PC-9 (cell line): ENCODE measurements at places on chromosomes 1 and 21. TPM values are rescaled to one million over a fixed set of nuclear protein-coding genes. Genes with fewer than 3 reads are reported as not detected.

The RXFP4 gene
- 0.33 TPM in 1 of 2 replicates, not detected in the other for total RNA-seq

GRCh38 chr1:213296558-213296957 lies 245.5 kb downstream of the RPS6KC1 start:
- no peak for DNase-seq

The SIM2 gene
- 17.9 and 18.5 TPM in 2 replicates for total RNA-seq

The OR10Z1 gene
- total RNA-seq = not detected in 2 replicates

The ZBTB8B gene
- total RNA-seq = 0.05 and 0.09 TPM in 2 replicates

DNA sequence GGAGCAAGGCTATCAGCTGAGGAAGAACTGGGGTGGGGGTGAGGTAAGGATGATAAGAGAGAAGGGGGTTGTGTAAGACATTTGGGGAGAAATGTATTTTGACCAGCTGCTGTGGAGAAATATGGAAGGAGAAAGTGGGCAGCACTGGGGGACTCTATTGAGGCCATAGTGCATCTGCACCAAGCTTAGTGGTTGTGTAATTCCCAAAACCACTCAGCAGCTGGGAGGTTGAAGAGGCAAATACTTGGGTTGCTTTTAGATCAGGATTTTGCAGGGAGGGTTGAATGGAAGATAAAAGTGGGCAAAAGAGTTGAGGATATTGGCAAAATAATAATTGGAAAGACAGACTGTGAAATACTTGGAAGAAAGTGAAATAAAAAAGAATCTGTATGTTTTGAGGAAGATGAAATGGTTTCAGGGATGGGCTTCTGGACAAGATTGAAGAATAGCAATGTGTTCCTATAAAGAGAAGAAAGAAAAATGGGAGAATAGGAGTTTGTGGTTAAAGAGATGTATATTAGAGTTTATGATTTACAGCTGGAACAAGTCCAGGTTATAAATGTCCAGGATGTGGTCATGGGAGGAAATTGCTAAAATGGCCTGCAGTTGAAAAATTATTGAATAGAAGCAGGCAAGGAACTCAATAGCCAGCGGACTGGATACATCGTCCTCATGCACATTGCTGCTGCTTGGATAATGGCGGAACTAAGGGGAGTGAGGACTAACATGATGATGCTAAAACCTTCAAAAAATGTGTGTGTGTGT lies 162.7 kb downstream of the DNM3 start:
- no peak for DNase-seq

DNA sequence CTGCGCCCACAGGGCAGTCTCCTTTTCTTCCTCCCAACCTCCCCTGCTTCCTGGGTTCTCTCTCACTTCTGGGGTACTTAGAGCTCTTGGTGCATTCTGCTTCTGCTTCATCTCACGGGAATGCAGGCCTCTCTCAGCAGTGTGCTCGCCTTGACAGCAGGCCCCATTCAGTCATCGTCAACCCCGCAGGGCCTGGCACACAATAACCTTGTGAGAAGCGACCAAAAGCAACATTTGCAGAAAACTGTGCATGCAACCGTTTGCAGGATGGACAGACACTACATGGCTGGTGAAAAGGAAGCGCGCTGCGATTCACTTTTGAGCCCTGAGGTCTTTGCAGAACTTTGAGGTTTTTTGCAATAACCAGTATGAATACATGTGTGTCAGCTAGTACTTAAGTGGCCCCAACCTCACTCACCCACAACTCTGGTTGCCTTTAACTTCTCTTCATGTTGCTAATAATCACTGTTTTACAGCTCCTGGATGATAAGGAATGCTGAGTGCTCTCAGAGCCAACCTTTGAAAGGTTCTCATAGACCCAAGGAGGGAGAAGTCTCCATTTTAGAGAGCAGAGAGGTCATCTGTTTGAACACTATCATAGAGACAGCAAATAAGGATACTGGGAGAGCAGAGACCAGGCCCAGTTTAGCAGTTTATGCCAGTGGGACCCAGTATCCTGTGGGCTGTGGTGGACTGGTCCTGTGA lies 2.5 kb upstream of the CD160 start:
- no peak for DNase-seq

DNA sequence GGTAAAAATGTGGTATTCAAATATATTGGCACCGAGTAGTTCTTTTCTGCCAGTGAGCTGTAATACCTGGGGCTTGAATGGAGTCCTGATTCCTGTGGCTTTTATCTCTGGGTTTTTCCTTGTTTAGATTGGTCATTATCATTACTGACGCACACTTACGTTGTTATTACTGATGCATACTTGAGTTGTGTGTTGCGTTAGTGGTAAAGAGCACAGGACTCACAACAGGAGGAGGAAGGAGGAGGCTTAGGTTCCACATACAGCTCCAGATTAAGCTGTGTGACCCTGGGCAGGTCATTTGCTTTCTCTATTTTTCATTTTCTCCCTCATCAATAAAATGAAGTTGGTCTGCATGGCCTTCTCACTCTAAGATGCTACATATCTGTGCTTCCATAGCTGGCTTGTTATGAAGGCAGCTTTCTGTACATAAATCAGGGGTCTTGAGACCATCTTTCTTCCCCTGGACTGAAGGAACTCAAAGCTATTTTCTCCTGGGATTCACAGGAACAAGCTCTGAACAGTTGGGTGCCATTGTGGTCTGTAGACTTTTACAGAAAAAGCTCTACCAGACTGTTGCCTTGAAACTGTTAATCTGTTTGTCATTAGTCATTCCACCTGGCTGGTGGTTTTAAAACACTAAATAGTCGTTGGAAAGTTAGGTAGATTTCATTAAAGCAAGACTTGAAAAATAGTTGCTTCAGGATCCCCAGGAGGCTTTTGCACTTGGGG lies 5.6 kb downstream of the ARID1A start:
- peak; percentile 57 for DNase-seq

DNA sequence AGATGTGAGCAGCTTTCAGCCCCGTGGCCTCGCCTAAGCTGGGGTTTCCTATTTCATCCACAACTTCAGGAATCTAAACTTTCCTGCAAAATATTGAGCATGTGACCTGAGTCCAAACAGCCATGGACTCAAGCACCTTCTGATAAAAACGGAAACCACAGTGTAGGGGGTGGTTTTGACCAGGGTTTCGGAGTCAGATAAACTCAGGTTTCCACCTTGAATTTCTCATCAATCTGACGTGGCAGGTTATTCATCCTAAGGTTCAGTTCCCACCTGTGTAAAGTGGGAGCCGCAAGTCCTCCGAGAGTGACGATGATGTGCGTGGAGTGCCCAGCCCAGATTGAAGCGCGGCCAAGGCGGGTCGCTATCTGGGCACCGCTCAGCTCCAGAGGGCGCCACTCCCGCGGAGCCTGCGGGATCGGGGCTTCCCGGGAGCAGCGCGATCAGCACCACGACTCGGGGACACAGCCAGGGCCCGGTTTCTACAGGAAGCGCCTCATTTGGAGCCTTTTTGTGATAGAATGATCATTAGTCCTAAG lies 871 bp upstream of the ETS2 start:
- peak; percentile 66 for DNase-seq

The RRP1 gene
- total RNA-seq = 24.9 and 28.0 TPM in 2 replicates

DNA sequence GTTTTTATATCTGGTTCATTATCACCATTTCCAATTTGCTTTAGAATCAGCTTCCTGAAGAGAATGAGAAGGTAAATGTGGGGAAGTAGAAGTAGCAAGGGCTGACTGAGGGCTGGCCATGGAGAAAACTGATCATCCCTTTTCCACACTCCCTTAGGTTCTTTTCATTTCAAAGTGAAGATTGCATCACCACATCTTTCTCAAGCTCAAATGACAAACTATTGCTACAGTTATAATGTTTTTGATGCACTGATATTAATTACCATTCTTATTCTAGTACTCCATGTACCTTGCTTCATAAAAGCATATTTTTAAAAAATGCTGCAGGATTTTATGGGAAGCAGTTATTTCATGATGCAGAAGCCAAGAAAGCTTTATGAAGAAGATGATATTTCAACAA lies 7.9 kb upstream of the AK5 start:
- DNase-seq = no peak

DNA sequence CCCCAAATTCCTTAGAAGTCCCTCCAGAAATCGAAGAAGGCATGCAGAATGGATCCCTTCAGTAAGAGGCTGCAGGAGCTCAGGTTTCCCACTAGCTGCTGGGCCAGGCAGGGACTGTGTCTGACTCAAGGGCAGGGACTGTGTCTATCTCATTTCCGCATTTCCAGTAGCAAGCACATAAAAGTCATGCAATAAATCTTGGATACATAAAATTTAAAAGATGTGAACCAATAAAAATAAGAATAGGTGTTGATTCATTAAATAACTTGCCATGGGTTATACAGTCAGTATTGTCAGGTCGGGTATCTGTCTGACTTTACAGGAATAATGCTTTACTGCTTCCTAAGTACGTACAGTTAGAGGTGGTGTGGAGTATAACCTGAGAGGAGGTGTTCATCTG lies 15.2 kb downstream of the PM20D1 start:
- no peak for DNase-seq

GRCh38 chr1:162939035-162939434 lies 78.1 kb upstream of the CCDC190 start:
- DNase-seq = no peak

The IL19 gene
- not detected in 2 replicates for total RNA-seq

The FCRL5 gene
- total RNA-seq = not detected in 2 replicates

GRCh38 chr1:234763910-234764309 lies 153.9 kb upstream of the IRF2BP2 start:
- DNase-seq = no peak

The S100A8 gene
- not detected in 2 replicates for total RNA-seq

DNA sequence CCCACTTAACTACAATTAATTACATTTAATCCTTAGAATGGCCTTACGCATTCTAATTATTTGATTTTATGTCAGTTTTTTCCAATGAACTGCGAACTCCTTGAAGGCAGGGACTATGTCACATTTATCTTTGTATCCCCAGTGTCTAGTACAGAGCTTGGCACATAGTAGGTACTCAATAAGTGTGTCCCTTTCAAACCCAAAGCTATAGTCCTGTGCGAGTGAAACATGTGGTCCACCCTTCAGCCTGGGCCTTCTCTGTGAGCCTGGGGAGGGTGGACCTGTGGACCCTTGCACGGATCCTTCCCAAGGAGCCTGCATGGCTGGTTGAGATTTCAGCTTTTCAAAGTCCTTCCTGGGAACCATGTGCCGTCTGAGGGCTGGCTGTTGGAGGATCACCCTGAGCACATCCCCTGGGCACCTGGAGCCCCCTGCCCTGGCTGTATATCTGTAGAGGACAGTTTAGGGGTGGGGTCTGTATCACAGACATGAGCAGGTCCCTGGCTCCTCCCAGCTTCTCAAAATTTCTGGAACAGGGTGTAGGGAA lies 103.1 kb downstream of the IER5 start:
- DNase-seq = no peak

- no peak for DNase-seq
Measured at GRCh38 chr21:31624961-31625491, 34.5 kb upstream of the SOD1 start.

DNA sequence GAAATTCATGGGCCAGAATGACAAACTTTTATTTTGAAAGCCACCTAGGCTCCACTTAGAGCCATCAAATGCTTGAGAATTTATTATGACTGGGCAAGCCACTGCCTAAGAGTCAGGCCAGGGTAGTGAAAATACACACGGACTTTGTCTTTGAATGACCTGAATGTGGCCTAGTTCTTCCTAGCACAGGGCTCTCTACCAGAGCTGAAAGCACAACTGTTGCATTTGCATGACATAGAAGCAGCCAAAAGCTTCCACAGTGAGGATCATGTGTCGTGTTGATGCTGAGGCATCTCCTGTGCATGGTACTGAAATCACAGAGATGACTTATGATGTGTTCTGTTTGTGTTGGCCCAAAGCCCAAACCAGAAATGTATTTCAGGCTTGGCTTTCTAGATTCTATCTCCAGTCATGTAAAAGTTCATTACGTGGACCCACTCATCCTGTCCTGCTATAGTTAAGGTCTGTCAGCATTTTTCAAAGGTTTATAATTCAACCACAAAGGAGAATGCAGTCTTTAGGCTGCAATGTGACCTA lies 164.0 kb upstream of the UBE2U start:
- DNase-seq = peak; percentile 76

- no peak for DNase-seq
Measured at GRCh38 chr1:22889213-22889827, 83.3 kb downstream of the LACTBL1 start.

The DMAP1 gene
- total RNA-seq = 54.2 and 68.4 TPM in 2 replicates

The EPHA8 gene
- total RNA-seq = not detected in 2 replicates

The AGTRAP gene
- 75.5 and 77.7 TPM in 2 replicates for total RNA-seq

The IGSF3 gene
- total RNA-seq = 27.8 and 30.1 TPM in 2 replicates

- DNase-seq = no peak
Measured at GRCh38 chr1:244861683-244862082, 2.7 kb downstream of the HNRNPU start.

DNA sequence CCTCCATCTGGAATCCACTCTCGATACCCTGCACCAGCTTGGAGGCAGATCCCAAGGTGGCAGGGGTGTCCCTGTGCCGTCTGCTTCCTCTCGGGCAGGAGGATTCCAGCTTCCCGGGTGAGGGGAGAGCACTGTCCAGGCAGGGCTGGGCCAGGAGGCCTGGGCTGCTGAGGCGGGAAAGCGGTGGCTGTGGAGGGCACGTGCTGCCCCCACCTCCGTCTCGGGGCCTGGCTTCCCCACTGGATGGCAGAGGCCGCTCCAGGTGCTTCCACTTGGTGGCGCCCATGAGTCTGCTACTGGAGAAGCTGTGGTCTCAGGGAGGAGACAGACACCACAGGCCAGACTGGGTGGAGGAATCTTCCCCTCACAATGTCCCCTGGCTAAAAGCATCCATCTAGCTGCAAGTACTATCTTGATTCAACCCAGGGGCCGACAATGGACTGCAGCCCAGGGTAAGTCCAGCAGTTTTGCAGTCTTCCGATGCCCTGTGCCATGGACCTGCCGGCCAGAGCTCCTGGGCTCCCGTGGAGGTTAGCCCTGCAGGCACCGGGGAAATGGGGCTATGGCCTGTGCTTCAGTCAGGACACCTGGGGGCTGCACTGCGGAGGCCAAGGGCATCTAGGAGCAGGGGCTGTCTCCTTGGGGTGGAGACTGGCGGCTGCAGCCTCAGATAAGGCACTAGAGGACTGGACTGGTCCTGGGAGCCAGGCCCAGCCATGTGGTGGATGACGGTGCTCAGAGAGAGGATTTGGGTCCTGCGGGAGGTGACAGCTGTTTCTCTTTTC lies 41.3 kb upstream of the EIF4G3 start:
- DNase-seq = no peak

- DNase-seq = no peak
Measured at GRCh38 chr21:42142627-42143026, 71.5 kb downstream of the UMODL1 start.

GRCh38 chr1:224216382-224216781 lies 33.3 kb downstream of the DEGS1 start:
- no peak for DNase-seq

The LCE1A gene
- total RNA-seq = not detected in 2 replicates

- DNase-seq = no peak
Measured at GRCh38 chr1:230878591-230878990, 10.3 kb upstream of the C1orf198 start.

DNA sequence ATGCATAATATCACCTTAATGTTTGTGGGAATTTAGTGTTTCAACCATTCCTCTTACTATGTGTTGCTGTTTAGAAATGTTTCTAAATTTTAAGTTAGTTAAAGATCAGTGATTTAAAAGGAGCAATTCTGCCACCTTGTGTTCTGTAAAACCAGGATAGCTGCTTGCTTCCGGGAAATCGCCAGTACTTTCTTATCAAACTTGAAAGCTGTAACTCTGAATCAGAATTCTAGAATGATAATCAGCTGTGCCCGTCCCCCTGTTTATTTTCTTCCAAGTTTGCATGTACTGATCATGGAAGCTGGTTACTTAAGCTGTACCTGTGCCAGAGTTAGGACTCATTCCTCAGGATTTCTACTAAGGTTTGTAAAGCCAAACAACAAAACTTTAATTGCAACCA lies 656.4 kb downstream of the LTN1 start:
- DNase-seq = no peak
